SK-N-DZ (cell line): ENCODE measurements at places on chromosomes 12 and 14.

DNA sequence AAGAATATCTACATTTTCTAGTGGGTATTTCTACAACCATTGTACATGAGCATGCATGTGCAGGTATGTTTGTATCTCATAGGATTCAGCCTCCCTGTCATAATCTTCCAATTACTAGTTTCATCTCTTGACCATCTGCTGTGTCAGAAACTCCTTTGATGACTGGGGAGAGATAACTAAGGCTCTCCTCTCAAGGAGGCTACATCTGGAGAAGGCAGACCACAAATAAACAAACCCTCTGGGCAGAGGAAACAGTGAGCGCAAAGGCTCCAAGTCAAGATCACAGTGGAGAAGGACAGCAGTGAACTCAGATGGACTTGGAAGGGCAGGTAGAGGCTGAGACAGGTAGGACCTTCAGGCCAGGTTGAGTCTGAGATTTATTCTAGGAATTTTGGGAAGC is 166.4 kb downstream of the PELI2 start:
- DNase-seq, result peak; percentile 32

- no peak for DNase-seq
Observed at GRCh38 chr14:22556021-22556989, 32.7 kb downstream of the DAD1 start.

DNA sequence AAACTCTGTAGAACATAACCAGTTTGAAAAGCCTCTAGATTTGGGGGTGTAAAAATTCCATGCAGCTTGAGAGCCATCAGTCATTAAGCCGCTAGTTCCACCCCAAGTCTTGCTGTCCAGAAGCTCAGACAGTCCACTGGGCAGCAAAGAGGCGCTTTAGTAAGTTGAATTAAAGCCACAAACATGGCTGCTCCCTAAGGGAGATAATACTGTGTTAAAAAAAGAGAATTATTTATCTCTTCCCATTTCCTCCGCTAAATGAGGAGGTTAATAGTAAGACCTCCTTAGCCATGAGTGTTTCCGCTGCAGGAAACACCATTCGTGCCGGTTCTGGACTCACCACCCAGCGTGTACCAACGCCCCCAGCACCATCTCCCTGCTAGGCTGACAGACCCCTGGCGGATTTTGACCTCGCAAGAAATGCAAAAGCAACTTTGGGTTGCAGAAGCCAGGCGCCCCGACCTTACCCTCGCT is 536 bp downstream of the TM7SF3 start:
- DNase-seq, result peak; percentile 55

DNA sequence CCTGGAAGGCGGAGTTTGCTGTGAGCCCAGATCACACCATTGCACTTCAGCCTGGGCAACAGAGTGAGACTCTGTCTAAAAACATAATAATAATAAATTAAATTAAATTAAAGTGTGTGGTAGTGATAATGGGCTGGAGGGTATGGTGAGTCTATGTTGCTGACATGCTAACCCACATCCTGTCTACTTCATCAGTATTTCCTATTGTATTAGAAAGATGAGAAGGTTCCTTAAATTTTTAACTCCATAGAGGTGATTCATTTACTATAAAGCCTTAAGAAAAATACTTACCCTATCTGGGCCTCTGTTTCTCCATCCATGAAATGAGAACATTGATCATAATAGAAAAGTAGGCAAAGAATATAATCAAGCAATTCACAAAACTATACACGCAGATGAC is 280.5 kb downstream of the FBXL14 start:
- DNase-seq, result no peak

DNA sequence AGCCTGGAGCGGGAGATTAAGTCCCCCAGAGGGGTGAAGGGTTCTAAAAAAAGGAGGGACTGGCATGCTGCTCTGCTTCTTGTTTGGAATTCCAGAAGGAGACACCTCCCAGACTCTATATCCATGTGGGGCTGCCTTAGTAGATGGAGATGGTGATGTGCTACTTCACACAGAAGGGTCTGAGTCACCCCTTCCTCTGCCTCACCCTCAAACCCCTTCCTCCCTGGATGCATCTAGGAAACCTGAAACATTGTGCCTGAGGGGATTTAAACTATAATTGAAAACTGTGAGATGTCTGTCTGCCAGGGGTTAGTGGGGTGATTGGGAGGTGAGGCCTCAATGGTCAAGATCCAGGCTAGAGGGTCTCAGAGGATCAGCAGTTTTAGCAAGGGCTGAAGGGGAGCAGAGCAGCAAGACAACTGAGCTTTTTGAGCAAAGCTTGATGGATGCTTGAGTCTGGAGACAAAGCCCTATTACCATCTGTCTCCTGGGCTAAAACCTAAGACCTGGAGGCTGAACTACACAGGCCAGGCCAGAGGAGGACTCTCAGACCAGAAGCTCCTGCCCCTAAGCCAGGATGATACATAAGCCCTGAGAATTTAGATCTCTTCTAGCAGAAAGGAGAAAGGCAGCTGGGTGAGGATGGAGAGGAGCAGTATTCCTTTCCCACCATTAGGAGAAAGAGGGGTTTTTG is 314.7 kb upstream of the ATP2B1 start:
- DNase-seq, result no peak

DNA sequence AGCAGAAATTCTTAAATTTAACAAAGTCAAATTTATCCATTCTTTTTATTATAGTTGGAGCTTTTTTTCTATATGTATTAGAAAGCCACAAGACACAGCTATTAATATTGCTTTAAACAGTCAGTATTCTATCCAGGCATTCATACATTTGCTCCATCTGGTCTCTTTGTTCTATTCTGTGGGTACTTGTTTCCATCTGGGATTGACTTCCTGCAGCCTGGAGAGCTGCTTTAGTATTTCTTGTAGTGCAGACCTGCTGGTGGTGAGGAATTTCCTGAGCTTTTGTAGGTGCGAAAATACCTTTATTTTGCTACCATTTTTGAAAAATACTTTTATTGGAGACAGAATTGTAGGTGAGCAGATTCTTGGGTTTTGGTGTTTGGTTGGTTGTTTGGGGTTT is 29.0 kb downstream of the CCDC60 start:
- no peak for DNase-seq

GRCh38 chr12:108477055-108477880 is 37.8 kb upstream of the FICD start:
- DNase-seq, result no peak

- no peak for DNase-seq
Observed at GRCh38 chr14:95236221-95236620, 78.9 kb upstream of the DICER1 start.

DNA sequence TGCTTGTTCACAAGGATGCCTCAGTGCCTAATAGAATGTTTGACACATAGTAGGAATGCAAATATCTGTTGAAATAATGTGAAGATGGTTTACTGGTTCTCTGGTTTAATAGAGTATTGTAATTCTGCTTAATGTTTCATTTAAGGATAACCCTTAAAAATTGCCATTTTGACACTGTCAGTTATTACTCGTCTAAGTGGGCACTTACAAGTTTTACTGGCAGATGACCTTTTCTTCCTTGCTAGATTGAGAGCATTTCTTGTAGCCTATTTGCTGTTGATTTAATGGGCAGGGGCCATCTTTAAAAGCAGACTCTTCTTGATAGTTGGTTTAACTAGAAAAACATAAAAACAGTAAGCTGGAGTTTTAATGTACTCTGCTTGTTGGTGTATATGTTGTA is 1.9 kb downstream of the TMEM263 start:
- DNase-seq, result no peak

DNA sequence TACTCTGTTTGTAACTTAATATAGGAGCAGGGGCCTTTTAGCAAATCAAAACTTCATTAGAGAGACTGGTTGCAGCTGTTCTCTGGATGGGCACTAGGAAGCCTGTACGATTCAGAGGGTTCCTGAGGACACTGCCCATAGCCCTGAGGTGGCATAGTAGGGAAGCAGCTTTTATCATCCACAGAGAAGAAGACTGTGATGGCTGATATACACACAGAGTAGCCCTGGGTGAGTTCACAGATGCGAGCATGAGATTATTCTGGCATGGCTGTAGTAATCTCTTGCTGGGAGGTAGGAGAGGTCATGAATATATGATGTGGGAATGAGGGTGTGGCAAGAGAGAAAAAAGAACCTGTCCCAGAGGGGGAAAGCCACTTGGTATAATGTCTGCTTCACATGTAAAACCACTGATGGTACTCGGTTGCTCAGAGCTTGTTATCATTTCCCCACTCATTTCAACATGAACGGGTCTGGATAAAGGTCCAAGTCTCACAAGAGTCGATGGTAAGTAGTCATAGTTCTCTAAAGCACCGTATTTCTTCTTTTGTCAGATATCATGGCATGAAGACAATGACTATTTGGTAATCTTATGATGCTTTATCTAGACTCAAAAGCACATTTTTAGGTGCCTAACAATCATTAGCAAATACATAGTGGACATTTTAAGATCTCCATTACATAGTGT is 52.0 kb downstream of the PEBP1 start:
- peak; percentile 7 for DNase-seq

DNA sequence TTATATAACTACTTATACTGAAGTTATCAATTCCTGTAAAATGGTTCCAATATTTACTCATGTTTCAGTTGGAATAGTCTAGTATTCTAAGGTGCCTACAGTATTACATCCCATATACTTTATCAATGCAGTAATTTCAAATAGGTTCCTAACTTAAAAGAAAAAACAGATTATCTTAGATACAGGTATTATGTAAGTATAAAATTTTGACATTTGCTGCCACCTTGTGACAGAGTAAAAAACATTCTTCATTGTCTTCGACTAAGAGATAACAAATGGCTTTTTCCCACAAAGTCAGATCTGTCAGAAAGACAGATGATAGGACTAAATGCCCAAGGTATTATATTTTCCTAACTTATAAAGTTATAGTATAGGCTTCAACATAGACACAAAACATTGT is 78.7 kb downstream of the TXNDC16 start:
- peak; percentile 36 for DNase-seq

GRCh38 chr12:132618683-132619043 is at the start of gene P2RX2:
Gene P2RX2 (plus strand): TSS chr12:132618776. CDS start chr12:132618817, 41 bp downstream.
- no peak for DNase-seq

- DNase-seq, result no peak
Observed at GRCh38 chr14:77189479-77189878, 7.9 kb downstream of the TMEM63C start.

- no peak for DNase-seq
Observed at GRCh38 chr12:104622928-104623327, 166.2 kb downstream of the CHST11 start.

GRCh38 chr14:75527449-75528163 is 5.3 kb downstream of the BATF start:
- peak; percentile 9 for DNase-seq

DNA sequence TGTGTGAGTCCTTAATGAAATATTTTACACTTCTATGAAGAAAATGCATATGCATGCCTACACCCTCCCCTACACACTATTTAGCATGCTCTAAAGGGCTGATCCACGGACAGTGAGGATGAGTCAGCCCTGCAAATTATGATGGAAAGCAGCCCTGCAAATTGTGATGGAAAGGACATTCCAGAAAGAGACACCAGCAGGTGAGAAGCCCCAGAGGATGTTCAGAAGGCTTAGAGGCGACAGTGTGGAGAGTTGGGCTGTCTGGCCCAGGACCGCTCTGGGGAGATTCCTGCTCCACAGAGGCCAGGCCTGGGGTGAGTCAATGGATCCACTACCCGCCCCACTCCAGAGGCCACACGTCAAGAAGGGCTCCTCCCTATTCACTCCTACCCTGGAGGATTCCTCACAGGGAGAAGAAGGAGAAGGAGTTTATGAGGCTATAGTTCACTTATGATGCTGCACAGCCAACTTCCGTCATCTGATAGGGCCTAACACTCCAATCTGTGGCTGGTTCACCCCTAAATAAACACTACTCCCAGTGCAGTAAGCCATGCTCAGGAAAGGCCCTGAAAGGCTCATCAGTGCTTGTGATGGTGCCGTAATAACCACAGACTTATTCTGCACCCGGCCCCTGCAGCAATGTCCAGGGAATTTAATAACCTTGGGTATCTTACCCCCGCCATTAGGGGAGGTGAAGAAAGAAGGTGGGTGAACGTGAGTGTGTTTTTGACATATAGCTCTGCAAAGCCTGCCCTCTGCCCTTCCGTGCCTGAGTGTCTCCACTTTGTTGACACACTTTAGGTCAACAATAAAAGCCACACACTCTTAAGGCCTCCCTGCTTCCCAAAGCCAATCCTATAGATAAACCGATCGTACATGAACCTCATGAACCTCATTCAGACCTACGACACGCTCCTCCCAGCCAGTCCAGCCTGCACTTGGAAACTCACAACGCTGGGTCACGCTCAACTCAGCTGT is 46.4 kb downstream of the CLMN start:
- DNase-seq, result no peak

GRCh38 chr14:68814539-68815297 is 21.9 kb upstream of the ZFP36L1 start:
- DNase-seq, result no peak

GRCh38 chr14:37559386-37559785 is 35.7 kb downstream of the FOXA1 start:
- no peak for DNase-seq

- DNase-seq, result no peak
Observed at GRCh38 chr12:3261782-3262359, 184.7 kb downstream of the TSPAN9 start.

GRCh38 chr12:60066655-60067054 is 470.8 kb downstream of the SLC16A7 start:
- DNase-seq, result no peak

GRCh38 chr12:64696080-64696741 is 63.0 kb downstream of the GNS start:
- no peak for DNase-seq

- DNase-seq, result no peak
Observed at GRCh38 chr14:61258985-61259384, 22.2 kb downstream of the TMEM30B start.
